Right forelimb (tissue), 1 donor: ENCODE measurements at places on chromosomes 1 and 21.

DNA sequence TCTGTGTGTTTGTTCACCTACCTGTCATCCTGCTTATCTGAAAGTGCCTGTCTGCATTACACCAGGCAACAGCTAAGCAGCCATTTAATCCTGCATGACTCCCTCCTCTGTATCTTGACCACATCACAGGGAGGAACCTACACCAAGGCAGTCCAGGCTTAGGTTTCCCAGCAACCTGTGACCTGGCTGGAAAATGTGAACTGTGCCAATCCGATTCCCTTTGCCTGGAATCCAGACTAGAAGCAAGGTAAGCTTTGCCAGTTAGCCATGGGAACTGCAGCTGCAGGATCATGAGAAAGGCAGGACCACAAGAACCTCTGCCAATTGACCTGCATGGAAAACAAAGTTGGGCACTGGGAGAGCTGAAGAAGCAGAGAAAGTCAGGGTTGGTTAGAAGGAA lies 6.3 kb upstream of the ATP1B1 start:
- no peak for DNase-seq

DNA sequence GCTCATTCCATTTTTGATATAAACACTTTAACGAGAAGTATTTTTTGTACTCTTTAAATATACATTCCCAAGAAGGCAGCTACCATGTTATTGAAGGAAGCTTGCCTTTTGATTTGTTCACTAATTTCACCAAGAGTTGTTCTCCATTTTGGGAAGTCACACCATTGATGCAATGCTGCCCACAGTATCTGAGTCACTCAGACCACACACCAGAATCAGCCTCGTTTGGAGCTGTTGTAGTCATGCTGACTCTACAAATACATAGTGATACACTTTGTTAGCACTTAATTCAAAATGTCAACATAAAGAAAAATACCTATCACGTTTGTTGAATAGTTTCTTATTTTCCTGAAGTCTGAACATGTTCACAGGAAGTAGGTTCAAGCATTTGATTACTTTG lies 78.7 kb downstream of the PAPPA2 start:
- DNase-seq, result no peak

DNA sequence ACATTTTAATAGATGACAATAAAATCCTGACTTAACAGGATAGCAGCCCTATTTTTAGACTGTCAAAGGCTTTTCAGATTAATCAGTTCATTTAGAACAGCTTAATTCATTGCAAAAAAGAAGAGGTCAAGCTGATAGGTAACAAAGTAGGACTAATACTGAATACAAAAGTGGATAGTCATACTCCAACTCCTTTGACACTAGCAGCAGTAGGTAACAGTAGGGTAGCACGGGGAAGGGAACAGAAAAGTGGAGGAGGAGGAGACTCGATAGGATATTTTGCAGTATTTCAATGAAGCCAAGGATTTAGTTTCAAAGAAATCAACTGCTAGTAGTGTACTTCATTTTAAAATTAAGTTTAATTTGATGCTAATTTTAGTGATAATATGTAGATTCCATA lies 51.1 kb downstream of the USP1 start:
- no peak for DNase-seq

DNA sequence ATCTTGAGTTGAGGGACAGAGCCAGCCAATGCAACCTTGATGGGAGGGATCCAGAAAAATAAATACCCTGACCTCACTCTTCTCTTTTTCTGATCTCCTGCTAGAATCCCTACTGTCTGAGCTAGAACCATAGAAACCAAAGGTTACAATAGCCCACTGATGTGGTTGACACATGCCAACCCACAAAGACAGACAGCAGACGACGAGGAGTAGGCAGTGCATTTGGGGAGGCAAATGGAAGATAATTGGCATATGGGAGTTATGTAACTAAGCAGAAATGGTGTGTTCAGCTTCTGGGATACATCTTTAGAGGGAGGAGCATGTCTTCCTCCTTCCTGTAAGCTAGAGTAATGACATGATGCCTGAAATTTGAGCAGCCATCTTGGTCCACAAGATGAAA lies 171.7 kb upstream of the FGGY start:
- no peak for DNase-seq

DNA sequence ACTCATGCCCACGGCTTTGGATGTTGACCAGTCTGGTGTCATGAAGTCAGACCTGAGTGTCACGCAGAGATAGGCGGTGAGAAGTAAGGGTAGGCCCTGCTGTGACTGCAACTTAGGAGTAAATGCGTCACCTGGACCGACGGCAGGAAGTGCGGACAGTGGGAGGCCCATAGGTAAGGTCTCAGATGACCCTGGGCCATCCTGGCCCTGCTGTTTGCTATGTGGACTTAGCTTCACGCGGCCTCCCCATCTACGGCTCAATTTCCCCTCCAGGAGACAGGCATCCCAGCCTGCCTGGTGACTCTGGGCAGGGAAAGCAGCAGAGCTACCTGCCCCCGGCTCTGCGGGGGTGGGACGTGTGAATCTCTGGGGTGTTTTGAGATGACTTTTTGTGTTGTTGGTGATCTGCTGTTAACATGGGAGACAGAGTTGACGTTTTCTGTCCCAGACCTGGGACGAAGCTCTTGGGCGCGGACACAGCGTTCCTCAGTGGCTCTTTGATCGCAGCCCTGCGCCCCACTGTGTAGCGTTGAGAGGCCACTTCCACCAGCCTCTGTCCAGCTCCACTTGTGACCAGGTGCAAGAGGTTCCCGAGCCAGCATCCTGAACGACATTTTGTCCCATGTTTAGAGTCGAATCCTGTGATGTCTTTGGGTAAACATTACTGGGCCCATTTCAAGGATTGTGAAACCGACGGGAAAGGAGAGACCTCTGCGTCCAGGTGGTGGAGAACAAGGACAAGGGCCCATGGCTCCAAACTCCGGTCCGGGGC lies 39.9 kb downstream of the CRYAA start:
- peak; percentile 39 for DNase-seq

GRCh38 chr1:6248161-6248776 lies 4.3 kb downstream of the HES3 start:
- no peak for DNase-seq

- DNase-seq, result no peak
Measured at GRCh38 chr1:244963231-244963826, 99.0 kb upstream of the HNRNPU start.

GRCh38 chr21:35256468-35256988 lies 207.4 kb upstream of the RUNX1 start:
- peak; percentile 78 for DNase-seq

GRCh38 chr21:9763807-9764206 lies 757.6 kb upstream of the TPTE start:
- no peak for DNase-seq

DNA sequence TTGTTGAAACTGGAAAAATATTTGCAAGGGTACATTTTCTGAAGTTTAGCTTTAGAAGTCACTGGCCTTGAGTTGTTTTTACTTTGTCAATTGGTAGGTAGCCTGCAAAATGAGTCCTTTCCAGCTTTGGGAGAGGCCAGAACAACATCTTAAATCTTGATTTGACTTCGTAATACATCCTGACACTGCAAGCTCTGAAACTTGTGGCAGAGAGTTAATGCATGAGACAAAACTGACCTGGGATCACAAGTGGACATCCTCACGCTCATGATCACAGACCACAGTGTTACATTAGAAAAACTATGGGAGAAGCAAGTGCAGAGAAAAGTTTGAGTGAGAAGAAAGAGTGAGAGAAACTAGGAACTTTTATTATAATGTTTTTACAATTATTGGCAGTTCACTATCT lies 550.9 kb downstream of the USP25 start:
- DNase-seq, result no peak

DNA sequence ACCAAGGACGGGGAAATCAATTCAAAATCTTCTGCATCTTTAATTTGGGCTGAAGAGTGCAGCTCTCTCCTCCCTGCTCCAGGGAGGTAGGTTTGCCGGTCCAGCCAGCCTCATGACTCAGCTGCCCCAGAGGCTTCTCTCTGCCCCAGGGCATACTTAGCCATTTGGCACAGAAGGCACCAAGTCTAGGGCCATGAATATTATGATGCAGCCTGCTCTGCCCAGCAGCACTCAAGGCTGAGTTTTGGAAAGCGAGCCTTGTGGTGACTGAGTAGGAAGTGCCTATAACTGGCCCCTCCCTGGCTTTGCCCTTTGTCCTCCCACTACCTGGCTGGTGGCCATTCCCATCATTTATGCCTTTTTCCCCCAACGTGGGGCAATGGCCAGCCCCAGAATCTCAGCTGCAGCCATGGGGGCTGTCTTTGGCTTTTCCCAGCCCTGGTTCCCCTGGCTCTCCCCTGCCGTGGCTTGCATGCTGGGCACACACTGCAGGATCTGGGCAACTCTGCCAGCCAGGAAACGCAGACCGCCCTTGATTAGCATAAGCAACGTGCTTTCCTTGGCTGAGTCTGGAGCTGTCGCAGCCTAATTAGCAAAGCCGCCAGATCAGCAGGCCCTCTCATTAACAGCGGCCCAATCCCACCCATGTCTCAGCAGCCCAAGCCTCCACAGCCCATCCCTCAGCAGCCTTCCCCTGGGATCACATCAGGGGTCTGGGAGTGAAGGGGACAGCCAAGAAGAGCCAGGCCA lies 258.6 kb upstream of the TMEM51 start:
- no peak for DNase-seq

GRCh38 chr1:173112129-173112528 lies 61.4 kb upstream of the TNFSF18 start:
- no peak for DNase-seq

DNA sequence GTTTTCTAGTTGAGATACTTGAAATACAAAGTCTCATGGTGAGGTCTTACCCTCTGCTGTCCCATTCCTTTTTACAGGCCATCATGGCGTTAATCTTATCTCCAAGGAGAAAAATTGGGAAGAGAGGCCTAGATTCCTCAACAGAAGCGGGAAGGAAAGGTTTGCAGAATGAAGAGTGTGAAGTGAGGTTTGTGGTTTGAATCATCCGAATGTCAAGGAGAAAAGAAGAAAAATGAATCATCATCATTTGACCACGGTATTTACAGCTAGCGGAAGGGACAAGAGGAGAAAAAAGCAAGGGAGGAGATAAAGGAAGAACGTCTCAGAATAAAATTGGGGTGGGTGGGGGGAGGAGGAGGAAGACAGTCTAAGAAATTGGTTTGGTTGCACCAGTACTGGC lies 935 bp upstream of the COG2 start:
- DNase-seq, result no peak

- no peak for DNase-seq
Measured at GRCh38 chr1:37958690-37959089, 11.8 kb upstream of the INPP5B start.

GRCh38 chr1:230743899-230744298 lies 3.3 kb upstream of the CAPN9 start:
- no peak for DNase-seq

DNA sequence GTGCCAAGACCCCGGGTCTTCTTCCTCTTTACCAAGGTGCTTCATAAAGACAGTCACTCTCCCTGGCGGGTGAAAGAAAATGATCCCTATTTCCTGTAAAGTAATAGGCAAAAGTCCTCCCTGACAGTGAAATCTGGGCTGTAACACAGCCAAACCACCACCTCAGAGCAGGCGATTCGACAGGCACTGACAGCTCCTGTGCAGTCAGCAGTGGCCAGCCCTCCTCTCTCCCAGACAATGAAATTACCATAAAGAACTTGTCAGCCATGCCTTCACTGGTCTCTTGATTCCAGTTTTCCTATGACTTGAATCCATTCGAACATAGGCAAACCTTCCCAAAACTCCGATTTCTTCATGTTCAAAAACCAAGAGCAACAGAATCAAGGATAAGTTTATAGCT lies 492.2 kb upstream of the DAB1 start:
- no peak for DNase-seq

DNA sequence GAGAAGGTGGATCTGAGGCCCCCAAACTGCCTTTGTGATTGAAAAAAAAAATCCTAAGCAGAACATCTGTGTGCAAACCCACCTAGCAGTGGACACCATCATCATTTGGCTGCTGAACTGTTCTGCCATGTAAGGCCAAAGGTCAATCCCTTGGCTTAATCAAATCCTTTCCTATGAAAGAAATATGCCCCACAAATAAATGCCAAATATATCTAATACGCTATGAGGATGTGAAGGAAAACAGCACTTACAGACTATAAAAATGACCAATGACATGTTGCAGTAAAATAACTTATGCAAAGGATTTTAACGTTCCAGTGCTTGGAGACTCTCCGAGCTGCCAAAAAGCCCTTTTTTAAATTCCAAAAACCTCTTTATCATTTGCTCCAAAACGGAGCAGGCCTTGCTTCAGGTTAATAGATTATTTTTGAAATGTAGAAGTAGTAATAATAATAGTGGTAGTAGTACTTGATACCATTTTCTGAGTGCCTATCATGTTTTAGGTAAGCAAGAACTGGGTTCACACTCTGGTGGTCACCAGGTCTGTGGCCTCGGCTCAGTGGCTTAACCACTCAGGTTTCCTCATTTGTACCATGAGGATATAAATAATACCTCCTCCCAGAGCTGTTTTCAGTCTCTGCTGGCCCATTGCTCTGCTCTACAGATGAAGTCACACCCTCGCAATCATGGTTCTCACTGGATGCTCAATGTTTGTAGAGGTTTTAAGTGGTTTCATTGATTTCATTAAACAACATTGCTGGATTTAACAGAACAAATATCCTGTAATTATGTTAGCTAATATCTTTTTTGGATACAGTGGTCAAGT lies 47.9 kb upstream of the EDEM3 start:
- no peak for DNase-seq

GRCh38 chr1:116460261-116460660 lies 87.2 kb downstream of the ATP1A1 start:
- no peak for DNase-seq

- DNase-seq, result no peak
Measured at GRCh38 chr1:93723733-93724270, 42.2 kb upstream of the BCAR3 start.

GRCh38 chr1:105101261-105101660 lies 1351.6 kb downstream of the AMY1C start:
- no peak for DNase-seq

GRCh38 chr1:11481019-11481418 lies 2.1 kb downstream of the DISP3 start:
- DNase-seq, result no peak

DNA sequence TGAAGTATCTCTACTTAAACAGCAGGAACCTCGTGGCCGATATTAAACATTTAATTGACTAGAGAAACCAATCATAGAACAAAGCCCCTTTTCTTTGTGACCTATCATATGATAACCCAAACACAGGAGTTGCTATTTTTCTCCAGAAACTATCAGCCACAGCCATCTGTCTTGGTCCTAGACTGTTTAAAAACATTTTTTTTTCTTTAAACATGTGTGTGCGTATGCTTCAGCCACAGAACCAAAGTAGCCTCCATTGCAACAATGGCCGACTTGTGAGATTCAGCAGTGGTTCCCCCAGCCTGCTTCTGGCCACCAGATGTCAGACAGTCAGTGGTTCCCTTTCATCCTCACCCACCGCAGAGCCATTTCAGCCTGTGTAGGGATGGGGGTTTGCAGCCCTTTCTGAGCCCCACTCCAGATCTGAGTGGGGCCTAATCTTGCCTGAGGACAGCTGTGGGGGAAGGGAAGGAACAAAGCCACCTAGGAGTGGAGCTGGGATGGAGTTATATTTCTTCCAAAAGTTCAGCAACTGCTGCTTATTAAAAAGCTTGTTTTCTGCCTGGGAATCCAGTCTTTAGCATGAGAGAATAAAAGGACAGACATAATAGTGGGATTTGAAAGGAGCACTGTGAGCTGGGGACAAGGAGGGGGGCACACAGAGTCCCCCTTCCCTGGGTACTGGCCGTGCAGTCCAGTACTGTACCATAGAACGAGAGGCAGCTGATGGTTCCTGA lies 11.7 kb upstream of the IGSF3 start:
- DNase-seq, result no peak

- no peak for DNase-seq
Measured at GRCh38 chr1:101242324-101243050, 5.7 kb downstream of the S1PR1 start.

- no peak for DNase-seq
Measured at GRCh38 chr21:42389449-42389835, 6.4 kb downstream of the TMPRSS3 start.
